ENCODE measurements at places on chromosomes 13 and 19. TPM values are rescaled to one million over a fixed set of nuclear protein-coding genes. Genes with fewer than 3 reads are reported as not detected.

GRCh38 chr19:2793126-2793525 is 7.8 kb downstream of the THOP1 start:
- DNase-seq = no peak

GRCh38 chr13:51003642-51004041 is 94.1 kb downstream of the RNASEH2B start:
- no peak for DNase-seq

DNA sequence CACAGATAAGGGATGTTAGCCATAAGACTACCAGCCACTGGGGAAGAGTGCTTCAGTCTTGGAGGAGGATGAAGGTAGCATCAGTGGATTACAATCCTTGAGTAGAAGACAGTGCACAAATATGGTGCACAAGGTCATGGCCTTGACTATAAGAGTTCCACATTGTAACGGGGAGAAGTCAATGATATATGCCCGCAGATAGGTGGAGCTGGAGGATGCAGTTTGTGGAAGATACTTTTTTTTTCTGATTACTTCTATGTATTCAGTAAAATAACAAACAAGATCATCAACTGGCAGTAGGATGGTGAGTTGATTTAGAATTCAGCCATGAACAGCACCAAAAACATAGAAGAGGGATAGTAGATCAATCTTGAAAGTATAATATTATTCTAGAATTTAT is 926.8 kb upstream of the MIR17HG start:
- no peak for DNase-seq

DNA sequence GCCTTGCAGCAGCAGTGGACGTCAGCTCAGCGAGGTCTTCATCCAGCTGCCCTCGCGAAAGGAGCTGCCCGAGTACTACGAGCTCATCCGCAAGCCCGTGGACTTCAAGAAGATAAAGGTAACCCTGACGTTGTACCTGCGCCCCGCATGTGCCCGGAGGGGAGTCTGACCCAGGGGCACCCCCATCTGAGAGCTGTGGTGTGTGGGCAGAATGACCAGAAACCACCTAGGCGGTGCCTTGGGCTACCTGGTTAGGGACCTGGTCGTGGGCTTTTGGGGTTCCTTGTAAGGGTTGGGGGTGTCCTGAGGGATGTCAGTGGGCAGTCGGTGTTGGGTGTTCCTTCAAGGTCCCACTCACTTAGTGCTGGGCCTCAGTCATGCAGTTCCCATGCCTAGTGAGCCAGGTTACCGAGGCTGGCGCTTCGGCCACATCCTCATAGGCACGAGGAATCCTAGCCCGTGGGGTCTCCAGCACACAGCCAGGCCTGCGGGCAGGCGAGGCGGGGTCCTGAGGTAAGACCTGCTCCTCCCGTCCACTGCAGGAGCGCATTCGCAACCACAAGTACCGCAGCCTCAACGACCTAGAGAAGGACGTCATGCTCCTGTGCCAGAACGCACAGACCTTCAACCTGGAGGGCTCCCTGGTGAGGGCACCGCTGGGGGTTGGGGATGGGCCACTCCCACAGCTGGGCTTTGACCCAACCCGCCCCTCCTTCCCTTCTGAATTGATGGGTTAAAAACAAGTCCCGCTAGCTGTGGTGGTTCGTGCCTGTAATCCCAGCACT is 30.8 kb upstream of the LDLR start:
- DNase-seq = no peak

DNA sequence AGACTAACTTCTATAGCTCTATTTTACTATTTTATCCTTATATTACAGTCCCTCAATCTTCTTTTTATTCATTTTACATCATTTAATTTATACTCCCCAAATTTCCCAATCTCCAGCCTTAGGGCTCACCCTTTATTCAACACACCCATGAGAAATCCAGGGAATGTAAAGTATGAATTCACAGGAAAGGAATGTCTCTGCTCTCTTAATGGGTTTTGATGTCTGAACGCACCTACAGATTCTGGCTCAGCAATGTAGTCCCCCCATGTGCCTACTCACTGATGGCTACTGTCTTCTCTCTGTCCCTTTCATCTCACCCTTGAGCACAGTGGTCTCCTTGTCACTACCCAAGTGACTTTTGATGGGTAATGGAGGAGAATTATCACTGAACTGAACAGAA is 32.8 kb downstream of the TNFSF13B start:
- no peak for DNase-seq

DNA sequence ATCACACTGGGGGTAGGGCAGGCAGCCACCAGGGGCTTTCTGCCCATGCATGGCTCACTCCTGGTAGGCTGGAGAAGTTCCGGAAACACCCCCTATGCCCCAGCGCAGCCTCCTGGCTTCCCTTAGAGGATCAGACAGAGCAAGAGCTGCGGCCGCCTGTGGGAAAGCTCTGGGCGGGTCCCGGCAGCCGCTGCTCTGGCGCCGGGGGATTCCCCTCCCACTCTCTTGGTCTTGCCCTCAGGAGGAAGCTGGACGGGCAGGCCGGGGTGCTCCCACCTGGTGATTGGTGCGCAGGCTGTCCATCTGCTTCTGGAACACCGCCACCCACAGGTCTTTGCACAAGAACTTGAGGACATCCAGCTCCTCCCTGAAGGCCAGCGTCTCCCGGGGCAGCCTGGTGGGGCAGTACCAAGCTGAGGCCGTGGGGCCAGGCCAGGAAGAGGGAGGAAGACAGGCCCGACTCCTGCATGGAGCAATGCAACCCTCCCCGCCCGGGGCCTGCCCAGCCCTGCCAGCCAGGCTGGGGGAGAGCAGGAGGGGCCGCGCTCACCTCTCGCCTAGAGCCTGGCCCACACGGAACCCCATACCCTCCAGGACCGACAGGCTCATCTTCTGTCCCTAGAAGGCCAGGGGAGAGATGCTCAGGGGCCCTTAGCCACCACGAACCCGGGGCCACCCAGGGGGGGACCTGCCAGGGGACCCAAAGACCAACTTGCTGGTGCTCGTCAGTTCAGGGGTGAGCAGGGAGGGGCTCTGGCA is 4.0 kb upstream of the NKPD1 start:
- no peak for DNase-seq

Gene GNG8
- polyA plus RNA-seq = 3.2 TPM

Gene KIR3DL2
- polyA plus RNA-seq = not detected

Data from renal cortex interstitium (tissue), 15 donors.